ENCODE measurements at places on chromosomes 16 and 17.

DNA sequence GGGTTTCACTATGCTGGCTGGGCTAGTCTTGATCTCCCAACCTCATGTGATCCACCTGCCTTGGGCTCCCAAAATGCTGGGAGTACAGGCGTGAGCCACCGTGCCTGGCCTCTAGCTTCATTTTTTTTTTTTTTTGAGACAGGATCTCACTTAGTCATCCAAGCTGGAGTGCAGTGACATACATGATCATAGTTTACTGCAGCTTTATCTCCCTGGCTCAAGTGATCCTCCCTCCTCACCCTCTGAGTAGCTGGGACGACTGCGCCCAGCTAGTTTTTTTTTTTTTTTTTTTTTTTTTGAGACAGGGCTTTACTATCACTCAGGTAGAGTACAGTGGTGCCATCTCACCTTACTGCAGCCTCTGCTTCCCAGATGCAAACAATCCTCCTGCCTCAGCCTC lies 9.7 kb downstream of the RPA1 start:
- no peak for DNase-seq

GRCh38 chr17:14084955-14085354 lies 15.7 kb downstream of the COX10 start:
- no peak for DNase-seq

DNA sequence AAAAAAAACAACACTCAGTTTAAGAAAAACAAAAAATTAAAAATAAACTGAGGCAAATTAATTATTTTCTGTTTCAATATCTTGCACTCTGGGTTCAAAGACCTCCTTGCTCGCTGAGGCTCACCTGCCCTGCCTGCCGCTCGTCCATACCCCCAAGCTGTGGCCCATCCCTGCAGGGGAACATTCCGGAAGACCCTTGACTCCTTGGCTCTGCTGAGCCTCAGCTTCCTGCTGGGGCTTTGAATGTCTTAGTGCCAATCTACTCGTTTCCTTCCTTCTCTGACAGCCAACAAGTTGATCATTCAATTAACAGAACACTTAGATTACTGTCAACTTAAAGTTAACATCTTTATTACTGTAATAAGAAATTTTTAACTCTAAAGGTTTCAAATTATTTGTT lies 24.3 kb downstream of the G6PC1 start:
- no peak for DNase-seq

DNA sequence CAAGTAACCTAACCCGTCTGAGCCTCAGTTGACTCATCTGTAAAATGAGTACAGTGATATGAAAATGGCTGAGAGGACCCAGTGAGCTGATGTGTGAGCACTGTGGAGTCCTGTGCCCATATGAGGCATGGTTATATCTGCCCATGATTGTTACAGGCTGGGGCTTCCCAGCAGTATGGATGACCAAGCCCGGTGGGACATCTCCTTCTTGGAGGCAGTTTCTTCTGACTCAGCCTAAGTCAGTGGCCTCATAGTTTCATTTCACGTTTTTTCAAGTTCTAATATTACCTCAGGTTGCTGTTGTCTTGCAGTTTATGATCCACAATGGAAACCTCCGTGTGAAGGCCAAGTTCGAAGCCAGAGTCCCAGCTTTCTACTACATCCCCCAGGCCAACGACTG lies 4.8 kb downstream of the ADAP2 start:
- no peak for DNase-seq

DNA sequence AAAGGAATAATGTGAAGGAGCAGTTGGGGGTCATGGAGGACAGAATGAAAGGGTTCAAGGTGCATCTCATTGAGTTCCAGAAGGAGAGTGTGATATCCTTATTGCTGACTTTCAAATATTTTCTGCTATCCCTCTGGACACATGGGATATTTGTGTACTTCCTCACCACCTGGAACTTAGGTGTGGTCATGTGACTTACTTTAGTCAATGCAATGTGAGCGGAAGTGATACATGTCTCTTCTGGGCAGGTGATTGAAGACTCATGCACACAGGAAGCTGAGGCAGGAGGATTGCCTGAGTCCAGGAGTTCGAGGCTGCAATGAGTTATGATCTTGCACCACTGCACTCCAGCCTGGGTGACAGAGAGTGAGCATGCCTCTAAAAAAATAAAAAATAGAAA lies 36.7 kb upstream of the TANC2 start:
- DNase-seq: no peak

DNA sequence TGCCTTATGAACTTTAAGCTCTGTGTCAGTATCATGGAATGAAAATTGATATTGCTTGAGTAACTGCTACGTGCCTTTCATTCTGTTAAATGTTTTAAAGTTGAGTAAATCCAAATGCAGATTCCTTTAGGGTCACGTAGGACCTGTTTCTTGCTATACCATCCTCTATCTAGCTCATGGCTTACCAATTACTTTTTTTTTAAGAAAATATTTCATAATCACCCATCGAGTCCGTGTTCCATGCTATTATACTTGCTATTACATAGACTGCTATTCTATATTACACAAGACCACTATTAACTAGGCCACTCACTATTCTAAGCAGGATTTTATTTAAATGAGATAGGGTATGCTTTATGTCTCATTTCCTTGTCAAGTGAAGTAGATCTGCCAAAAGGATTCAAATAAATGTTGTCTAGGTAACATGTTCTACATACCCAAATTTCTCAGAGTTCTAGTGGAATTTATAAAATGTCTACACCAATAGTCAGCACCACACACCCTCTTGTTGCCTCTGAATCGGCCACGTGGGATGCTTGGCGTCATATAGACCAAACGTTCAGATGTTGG lies 11.9 kb downstream of the ANKFN1 start:
- no peak for DNase-seq

GRCh38 chr17:74870512-74870911 lies 2.3 kb downstream of the FDXR start:
- DNase-seq: no peak

DNA sequence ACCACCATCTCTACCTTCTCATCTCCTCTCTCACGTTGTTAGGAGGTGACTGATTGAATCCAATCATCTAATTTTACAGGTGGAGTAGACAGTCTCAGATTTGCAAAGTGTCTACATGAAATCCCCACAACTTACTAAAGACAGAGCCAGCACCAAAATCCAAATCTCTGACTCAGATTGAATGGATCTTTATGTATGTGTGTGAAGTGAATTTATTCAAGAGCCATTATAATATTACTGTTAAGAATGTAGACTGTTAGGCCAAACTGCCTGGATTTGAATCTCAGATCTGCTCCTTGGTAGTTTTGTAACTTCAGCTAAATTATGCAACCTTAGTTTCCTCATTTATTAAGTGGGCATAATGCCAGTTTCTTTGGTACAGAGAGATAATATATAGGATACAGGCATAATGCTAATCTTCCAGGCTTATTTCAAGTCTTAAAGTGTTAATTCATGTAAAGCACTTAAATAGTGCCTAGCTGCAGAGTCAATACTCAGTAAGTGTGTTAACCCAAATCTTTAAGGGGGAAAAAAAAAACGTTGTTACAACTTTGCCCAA lies 12.7 kb downstream of the CNEP1R1 start:
- no peak for DNase-seq

DNA sequence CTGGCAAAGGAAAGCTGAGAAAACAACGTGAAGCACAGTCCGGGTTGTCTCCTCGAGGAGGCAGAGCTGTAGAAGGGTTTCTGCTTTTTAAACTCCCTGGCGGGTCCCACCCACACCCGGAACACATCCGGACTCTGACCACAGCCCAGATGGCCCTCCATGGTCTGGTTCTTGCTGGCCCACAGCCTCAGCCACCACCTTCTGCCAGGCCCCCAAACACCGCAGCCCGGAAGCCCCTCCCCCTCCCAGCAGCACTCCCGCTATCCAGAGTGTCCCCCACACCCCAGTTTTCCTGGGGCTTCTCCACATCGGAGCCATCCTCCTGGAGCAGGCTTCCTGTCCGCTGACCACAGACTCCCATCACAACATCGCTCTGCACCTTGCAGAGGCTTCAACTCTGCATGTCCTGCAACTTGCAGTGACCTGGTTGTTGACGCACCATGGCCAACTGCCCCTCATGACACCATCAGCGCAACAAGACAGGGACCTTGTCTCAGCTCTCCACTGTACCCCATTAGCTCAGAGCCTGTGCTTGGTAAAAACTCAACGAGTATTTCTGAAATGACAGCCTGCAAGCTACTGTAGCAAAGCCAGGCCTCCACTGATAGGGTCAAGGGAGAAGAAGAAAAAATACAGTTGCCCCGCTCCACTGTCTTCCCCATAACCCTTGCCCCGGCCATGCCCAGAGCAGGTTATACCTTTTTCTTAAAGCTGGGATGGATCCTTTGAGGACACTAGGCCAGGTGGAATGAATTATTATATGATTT lies 129.8 kb downstream of the C16orf78 start:
- no peak for DNase-seq

DNA sequence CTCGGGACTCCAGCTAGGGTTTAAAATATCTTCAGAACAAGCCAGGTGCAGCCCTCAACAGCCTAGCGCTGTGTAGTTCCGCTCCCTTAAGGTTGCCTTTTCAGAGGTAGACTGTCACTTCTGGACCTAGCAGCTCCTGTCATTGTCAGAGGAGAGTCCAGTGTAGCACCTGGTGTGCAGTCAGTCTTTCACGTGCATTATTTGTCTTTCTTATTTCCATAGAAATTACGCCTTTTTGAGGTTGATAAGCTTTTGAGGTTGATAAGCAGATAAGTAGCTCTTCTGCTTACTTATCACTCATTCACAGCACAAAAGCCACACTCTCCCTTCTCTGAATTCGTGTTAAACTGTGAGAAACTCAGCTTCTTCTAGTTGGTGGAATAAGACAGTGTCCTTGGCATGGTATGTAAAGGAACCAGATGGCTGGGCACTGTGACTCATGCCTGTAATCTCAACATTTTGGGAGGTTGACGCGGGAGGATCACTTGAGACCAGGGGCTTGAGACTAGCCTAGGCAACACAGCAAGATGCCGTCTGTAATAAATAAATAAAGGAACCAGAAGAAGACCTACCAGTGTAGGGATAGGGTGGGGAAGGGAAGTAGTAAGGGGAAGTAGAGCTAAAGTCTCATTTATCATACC lies 10.2 kb downstream of the EEF2K start:
- DNase-seq: no peak
